ENCODE measurements at places on chromosomes 12 and 14.

DNA sequence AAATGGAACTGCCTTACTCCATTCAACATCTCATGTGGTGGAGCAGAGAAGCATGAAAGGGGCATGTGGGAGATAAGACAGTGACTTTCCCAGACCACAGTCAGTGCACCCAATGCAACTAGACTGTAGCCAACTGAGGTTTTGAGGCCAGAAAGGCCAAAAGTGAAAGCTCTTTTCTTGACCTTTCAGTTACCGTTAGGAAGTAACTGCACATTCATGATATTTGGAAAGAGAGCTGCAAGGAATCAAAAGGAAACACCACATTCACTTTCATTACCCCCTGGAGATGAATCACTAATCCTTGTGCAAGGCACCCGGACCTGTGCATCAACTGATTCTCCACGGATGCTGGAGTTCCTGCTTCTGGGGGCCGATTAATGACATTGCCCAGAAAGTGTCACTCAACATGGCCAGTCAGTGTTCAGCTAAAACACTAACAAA, 72.9 kb upstream of the ELK3 start:
- no peak for DNase-seq

GRCh38 chr12:50529345-50529744, 24.6 kb downstream of the DIP2B start:
- no peak for DNase-seq

DNA sequence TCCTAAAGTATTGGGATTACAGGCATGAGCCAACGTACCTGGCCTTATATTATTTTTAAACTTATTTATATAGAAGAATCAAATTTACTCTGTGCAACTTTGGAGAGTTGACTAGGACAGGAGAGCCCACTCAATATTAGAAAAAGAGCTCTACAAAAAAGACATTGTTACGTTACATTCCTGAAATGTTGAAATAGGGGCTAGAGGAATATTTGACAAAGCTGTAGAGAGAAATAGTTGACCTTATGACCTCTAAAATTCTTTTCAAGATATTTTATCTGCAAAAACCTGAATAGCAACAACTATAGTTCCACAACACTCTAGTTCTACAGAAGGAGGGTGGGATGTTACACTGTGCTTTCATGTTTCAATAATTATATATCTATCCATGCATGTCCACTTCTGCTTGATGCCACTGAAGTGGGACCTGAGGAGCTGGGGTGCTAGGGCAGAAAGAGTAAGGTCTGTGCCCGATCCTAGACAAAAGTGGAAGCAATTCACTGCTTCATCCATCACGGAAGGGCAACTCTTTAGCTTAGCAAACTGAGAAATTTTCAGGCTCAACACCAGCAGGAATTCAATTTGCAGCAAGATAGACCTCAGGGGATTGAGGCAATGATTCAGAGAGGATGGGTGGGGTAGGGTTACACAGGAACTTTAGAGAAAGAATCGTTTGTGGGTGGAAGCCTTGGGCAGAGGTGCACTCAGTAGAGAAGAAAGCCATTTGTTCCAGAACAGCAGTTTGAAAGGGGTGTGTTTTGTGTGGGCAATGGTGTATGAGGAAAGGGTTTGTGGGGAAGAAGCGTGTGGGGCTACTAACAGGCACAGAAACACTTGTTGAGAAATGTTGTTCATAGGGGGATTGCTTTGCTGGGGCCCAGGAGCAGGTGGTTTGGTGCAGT, 16.0 kb upstream of the RNASE10 start:
- DNase-seq = no peak

DNA sequence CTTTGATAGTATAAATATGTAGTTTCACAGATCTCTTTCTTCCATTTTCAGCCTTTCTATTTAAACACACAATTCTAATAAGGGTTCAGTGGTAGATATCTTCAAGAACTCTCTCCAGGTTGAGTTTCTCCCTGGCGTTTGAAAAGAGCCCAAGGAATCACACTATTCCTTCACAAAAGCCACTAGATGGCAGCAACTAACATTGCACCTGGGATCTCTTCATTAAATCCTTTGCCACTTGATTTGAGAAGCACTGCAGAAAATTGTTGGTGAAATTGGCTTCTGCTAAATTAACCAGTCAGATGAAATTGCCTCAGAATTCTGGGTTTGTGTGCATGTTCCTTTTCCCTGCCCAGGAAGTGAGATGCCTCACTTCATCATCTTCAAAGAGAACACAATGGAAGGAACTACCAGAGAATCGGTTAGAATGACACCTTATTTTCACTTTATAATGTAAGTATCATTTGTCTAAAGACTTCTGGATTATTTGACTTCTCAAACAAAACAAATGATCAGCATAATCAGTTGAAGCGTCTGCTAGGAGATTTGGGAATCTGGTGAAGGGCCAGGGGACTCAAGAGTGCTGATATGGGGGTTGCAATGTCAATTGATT, 6.8 kb downstream of the CCDC198 start:
- DNase-seq = no peak

GRCh38 chr12:107402041-107403022, 283.3 kb upstream of the PWP1 start:
- DNase-seq = no peak

- DNase-seq = no peak
Measured at GRCh38 chr12:120640861-120641833, 721 bp downstream of the CABP1 start.

DNA sequence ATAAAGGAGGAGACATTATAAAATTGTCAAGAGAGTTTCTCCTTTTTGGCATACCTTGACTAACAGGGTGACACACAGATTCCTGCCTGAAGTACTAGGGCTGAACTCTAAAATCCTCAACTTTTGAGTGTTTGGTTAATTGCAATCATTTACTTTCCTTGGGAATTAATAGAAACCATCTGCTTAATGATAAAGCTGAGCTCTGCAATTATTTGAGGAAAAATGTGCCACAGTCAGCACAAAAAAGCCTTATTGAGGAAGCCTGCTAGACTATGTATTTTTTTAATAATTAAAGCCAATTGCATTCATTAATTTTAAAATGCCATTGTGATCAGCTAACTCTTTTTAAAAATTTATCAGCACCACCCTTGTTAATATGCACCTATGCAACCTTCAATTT, 38.7 kb downstream of the PRICKLE1 start:
- no peak for DNase-seq

GRCh38 chr12:113239811-113240331, 18.6 kb downstream of the TPCN1 start:
- no peak for DNase-seq

GRCh38 chr12:58105225-58106119, 164.1 kb downstream of the ATP23 start:
- DNase-seq = no peak

- no peak for DNase-seq
Measured at GRCh38 chr12:69570545-69571399, 14.5 kb upstream of the CCT2 start.

DNA sequence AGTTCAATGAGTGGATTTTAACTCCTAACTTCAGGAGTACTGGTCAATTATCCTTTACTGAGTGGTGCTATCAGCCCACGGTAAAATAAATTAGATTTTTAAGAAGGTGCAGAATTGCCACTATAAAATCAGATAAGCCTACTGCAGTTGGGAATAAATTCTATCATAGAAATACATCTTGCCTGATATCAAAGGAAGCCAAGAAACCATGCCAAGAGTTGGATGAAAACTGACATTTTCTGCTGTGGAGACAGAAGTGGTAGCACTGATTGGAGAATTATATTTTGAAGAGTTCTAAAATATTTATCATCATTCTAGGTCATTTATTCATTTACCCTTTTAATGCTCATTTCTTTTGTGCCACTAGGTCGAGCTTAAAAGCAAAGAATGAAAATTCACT, 465.1 kb downstream of the APAF1 start:
- no peak for DNase-seq

- DNase-seq = no peak
Measured at GRCh38 chr12:3125674-3126073, 48.5 kb downstream of the TSPAN9 start.

DNA sequence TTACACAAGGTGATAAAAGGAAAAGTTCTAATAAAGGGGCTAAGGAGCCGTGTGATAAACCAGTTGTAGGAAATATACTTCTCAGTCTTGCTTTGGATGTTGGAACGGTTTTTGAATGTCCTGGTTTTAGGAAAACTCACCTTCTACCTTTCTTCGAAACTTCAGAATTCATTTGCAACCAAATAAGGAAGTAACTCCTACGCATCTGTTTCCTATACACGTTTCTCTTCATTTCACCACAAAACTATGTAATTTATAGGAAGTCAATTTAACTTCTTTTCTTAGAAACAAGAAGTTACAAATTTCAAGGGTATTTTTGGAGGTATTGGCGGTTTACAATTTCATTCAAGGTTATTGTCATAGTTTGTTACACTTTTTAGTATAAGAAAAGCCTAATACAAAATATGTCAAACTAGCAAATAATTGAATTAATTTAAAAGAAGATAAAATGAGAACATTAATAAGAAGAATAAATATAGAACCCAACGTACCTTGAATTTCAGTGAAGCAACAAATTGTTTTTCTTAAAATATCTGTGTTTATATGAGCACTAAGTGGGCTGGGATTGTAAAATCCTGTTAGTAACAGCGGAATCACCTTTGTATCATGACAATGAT, 33.2 kb upstream of the CD69 start:
- no peak for DNase-seq

DNA sequence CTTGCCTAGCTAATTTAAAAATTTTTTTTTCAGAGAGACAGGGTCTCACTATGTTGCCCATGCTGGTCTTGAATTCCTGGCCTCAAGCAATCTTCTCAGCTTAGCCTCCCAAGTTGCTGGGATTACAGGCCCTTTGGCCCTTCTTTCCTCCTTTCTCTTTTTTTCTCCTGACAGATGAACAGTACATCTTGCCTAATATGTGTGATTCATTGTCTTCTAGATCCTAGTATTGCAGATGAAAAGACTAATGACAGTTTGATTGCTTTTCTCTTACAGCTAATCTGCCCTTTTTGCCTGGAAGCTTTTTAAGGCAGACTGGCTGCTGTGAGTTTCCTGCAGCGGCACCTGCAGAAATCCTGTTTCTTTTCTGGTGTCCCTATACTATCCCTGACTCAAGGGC, 12.0 kb downstream of the DEPDC4 start:
- DNase-seq = no peak

- DNase-seq = no peak
Measured at GRCh38 chr12:25496098-25496587, 56.9 kb downstream of the LMNTD1 start.

DNA sequence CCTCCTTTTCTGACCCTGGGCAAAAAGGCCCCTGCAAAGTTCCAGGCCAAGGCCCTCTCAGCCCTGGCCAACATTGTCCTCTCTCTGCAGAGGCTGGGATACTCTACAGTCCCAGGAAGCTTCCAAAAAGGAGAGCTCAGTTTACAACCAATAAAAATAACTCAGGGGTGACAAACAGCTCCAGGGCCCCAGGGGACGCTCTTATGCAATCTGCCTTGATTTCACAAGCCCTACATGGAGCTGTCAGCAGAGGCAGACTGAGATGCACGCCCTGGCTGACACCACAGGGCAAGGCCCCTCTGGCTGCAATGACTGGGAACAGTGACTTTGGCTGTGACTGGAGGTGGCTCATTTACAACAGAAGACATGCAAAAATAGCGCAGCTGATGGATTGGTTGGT, 129.0 kb upstream of the MED13L start:
- no peak for DNase-seq

DNA sequence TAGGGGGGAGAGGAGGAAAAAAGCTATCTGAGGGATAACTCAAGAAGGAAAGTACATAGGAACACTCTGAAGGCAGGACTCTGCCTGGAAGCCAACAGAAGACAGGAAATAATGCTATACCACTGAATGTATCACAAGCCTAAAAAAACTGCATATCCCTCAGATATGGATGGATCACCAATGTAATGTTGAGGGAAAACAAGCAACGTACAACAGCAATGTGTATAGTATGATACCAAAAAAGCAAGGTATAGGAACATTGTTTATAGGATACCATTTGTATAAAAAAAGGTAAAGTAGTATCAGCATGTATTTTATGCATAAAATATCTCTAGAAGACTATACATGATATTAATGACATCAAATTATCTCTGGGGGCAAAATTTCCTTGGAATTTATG, 3.4 kb downstream of the GLS2 start:
- no peak for DNase-seq

DNA sequence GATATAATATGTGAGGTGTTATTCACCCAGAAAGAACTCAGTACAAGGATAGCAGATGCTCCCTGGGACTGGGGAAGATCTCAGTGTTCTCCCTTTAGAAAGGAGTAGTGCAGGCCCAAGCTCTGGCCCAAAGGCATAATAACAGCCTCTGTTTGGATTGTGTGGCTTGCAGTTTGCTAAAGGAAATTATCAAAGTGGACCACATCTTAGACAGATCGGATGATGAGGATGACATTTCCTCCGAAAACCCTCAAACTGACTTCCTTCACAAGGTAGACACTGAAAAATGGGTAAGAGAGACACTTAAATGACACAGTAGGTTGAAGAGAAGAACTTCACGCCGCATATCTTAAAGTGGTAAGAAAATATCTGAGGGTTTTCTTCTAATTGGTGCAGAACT, 26.1 kb downstream of the SMCO2 start:
- no peak for DNase-seq

DNA sequence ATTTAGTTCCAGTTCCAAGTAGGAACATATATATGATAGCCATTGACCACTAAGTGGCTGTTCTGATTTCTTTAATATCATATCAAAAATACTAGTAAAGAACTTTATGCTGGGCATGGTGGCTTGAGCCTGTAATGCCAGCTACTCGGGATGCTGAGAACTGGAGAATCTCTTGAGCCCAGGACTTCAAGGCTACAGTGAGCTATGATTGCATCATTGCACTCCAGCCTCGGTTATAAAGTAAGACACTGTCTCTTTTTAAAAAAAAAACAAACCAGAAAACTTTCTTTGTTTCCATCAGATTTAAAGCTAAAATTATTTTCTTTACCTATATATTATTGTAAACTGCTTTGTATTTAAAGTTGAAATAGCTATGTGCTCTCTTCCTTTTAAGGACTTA, 127.0 kb downstream of the SCAF11 start:
- no peak for DNase-seq

DNA sequence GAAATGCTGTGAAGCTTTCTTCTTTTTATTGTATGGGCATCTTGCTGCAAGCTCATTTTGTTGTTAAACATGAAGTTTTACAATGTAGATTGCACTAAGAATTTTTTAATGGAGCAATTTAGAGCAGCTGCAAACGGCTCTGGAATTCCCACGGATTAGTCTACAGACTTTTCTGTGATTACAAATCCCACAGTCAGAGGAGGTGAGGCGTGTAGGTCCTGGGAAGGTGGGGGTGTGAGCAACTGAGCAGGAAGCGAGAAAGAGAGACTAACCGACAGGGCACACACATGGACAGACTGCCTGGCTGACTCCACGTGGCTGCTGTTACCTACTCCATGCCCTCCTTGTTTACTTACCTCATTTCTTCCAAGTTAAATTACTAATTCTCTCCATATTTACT, 348.5 kb downstream of the NPAS3 start:
- no peak for DNase-seq

- DNase-seq = no peak
Measured at GRCh38 chr14:26527095-26527494, 70.7 kb downstream of the NOVA1 start.
